Cortex of kidney (tissue), 1 donor: ENCODE measurements at places on chromosomes 2 and 18.

DNA sequence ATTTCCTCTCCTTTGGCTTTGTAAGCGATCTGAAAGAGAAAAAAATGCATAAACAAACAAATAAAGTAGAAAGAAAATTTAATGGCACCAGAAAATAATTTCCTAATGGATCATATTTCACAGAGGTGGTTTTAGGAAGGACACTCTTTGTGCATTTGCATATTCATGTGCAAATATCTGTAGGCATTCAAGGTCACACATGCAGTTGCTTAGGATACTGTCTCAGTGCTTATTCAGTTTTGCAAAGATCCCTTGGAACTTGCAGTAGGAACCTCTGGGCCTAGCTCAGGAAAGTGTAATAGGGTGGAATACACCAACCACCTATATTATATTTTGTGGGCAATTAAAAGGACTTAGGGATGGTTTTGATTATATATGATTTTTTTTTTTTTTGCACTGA, 54.3 kb downstream of the NEB start:
- DNase-seq = no peak

GRCh38 chr2:105399207-105399861, 483 bp upstream of the FHL2 start:
- DNase-seq = no peak

GRCh38 chr2:207334624-207335371, 169.1 kb upstream of the KLF7 start:
- DNase-seq = no peak

DNA sequence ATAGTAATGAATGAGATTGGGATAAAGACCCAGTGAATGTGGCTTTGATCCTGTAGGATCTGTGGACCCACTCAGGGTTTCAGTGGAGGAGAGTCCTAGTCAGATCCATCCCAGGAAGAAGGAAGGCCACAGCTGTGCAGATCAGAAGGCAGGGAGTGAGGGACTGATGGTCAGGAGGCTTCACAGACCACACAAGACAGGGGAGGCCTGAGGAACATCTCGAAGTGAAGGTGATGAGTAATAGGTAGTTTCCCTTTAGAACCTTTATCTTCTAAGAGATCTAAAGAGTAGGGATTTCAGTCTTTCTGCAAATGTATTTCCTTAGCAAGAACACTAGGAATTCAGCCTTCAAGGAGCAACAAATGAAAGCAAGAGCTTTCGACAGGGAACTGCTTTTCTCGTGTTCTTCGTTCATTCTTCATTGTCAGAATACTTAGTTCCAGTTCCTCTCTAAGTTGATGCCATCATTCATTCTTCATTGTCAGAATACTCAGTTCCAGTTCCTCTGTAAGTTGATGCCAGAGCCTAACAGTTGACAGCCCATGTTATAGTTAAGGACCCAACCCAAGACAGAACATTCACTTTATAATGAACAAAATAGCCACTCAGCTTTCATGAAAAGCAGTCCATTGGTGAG, 150.2 kb upstream of the EPAS1 start:
- DNase-seq = no peak
